ENCODE measurements at places on chromosomes 2 and 18. TPM values are rescaled to one million over a fixed set of nuclear protein-coding genes. Genes with fewer than 3 reads are reported as not detected.

The CDK15 gene
- not detected for total RNA-seq

The OTX1 gene
- not detected for total RNA-seq

The PCBP1 gene
- 518 TPM for total RNA-seq

The CTAGE1 gene
- total RNA-seq: not detected

The CASP8 gene
- total RNA-seq: 62.7 TPM

The COLEC11 gene
- total RNA-seq: not detected

The NEURL3 gene
- total RNA-seq: not detected

The CACNB4 gene
- total RNA-seq: 0.47 TPM

The STARD6 gene
- not detected for total RNA-seq

The RPRM gene
- total RNA-seq: 0.24 TPM

- H3K36me3 ChIP-seq: no peaks in the 10 kb centered on the region
- H3K4me3 ChIP-seq: no peak overlapping the region
- no peak for DNase-seq
Observed at GRCh38 chr2:158806941-158807340, 11.8 kb downstream of the DAPL1 start.

GRCh38 chr2:160200921-160201320 is 849 bp upstream of the ITGB6 start:
- no peak for DNase-seq
- no peaks in the 10 kb centered on the region for H3K36me3 ChIP-seq
- H3K4me3 ChIP-seq: no peak overlapping the region
- no peaks in the 10 kb centered on the region for H3K4me1 ChIP-seq

- no peaks in the 10 kb centered on the region for H3K4me1 ChIP-seq
- DNase-seq: no peak
- H3K27me3 ChIP-seq: no peaks in the 10 kb centered on the region
- no peak overlapping the region for H3K4me3 ChIP-seq
- H3K36me3 ChIP-seq: no peaks in the 10 kb centered on the region
Observed at GRCh38 chr2:49261781-49262180, 107.5 kb upstream of the FSHR start.

DNA sequence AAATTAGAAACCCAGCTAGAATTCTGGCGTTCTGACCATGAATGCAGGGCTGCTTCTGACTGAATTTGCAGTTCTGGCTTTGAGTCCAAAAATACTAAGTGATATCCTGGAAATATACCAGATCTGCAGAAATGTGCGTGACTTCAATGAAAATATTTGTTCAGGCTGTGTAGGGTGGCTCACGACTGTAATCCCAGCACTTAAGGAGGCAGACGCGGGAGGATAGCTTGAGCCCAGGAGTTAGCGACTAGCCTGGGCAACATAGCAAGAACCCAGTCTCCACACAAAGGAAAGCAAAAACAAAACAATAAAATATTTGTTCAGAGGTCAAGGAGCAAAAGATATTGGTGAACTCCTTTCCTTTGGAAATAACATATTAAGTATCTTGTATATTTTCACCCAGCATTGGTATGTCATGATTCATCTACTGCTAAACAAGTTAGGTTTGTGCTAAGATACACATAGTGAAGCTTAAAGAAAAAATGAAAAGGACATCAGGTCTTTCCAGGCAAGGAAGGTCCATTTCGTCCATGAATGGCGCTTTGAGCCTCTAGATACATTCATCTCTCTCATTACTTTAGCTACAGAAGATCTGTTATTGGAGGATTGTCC is 239.2 kb downstream of the CMPK2 start:
- H3K4me1 ChIP-seq: no peaks in the 10 kb centered on the region
- H3K27ac ChIP-seq: no peak overlapping the region
- H3K4me3 ChIP-seq: no peak overlapping the region
- DNase-seq: no peak

- H3K27ac ChIP-seq: no peak overlapping the region
- H3K27me3 ChIP-seq: peaks cover 7% of the 10 kb centered on the region
- no peak for DNase-seq
- no peaks in the 10 kb centered on the region for H3K36me3 ChIP-seq
- no peak overlapping the region for H3K4me3 ChIP-seq
Observed at GRCh38 chr2:242075168-242075567, 205.6 kb downstream of the RTP5 start.

DNA sequence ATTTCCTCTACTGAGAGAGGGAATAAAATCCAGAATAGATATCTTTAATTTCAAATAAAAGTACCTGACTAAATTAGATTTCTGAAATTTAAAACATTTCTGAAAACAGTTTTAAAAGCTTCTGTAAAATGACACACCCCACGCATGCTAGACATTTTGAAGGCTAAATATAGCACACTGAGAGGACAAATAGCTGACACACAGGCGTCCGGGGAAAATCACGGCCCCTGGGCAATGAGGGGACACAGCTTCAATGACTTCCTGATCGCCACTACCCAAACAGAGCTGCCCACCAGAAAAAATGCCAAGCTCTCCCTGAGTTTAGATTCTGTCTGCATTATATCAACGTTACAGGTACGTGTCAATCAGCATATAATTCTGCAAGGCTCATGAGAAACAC is 10.9 kb downstream of the TBC1D8 start:
- no peak overlapping the region for H3K4me3 ChIP-seq
- no peaks in the 10 kb centered on the region for H3K36me3 ChIP-seq
- H3K27me3 ChIP-seq: peaks cover 10% of the 10 kb centered on the region

- no peaks in the 10 kb centered on the region for H3K4me1 ChIP-seq
- H3K36me3 ChIP-seq: no peaks in the 10 kb centered on the region
- no peak overlapping the region for H3K27ac ChIP-seq
- no peak overlapping the region for H3K4me3 ChIP-seq
- no peak for DNase-seq
- H3K27me3 ChIP-seq: peaks cover 16% of the 10 kb centered on the region
Observed at GRCh38 chr2:29367986-29368658, 252.9 kb downstream of the CLIP4 start.

DNA sequence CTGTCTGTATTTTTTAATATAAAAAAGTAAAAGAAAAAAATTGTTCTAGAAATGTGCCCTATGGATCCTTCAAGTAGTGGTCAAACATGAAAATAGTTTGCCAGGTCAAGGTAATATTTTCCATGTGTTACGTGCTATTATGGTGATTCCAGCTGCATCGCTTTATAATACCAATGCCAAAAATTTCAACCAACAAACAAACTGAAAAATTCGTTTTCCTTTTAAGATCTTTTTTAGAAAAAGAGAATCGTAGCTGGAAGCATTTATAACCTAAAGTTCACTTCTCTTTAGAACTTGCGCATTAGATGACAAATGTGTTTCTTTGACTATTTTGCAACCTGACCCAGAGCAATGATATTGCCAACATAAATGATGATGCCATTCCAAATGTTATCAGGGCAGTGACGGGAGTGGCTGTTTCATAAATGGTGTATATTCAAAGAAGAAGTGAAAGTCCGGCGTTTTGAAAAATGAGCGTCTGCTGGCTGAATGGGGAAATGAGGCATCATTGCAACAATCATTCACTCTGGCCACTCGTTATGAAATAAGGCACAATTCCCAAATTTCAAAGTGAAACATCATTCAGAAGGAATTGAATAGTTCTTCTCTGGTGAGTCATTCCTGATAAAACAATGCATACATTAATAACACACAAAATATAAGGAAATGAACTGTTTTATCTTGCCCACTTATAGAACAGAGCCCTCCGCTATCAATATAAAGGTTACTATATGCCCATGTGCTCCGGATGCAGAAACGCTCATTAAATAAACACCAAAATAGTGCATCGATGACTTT is 297.4 kb downstream of the TGIF1 start:
- no peak overlapping the region for H3K4me3 ChIP-seq
- H3K36me3 ChIP-seq: no peaks in the 10 kb centered on the region
- no peak for DNase-seq
- no peaks in the 10 kb centered on the region for H3K27me3 ChIP-seq
- H3K4me1 ChIP-seq: no peaks in the 10 kb centered on the region
- H3K27ac ChIP-seq: no peak overlapping the region

- DNase-seq: no peak
- H3K27me3 ChIP-seq: no peaks in the 10 kb centered on the region
- H3K27ac ChIP-seq: no peak overlapping the region
- no peaks in the 10 kb centered on the region for H3K36me3 ChIP-seq
- no peak overlapping the region for H3K4me3 ChIP-seq
Observed at GRCh38 chr2:85953476-85953875, 64.7 kb upstream of the ST3GAL5 start.

DNA sequence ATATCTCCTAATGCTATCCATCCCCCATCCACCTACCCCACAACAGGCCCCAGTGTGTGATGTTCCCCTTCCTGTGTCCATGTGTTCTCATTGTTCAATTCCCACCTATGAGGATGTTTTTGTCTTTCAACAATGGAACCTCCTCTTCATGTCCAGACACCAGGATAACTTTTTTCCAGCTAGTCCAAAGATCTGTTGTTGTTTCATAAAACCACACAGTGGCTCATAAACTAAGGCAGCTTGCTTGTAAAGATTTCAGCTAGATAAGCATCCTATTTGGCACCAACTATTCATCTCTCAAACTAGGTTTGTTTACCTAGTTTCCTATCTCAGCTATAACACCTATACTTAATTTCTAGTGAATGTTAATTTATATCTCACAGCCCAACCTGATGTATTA is 937.7 kb downstream of the TRIB2 start:
- DNase-seq: no peak
- no peak overlapping the region for H3K27ac ChIP-seq
- no peaks in the 10 kb centered on the region for H3K36me3 ChIP-seq
- H3K4me3 ChIP-seq: no peak overlapping the region
- no peaks in the 10 kb centered on the region for H3K27me3 ChIP-seq

DNA sequence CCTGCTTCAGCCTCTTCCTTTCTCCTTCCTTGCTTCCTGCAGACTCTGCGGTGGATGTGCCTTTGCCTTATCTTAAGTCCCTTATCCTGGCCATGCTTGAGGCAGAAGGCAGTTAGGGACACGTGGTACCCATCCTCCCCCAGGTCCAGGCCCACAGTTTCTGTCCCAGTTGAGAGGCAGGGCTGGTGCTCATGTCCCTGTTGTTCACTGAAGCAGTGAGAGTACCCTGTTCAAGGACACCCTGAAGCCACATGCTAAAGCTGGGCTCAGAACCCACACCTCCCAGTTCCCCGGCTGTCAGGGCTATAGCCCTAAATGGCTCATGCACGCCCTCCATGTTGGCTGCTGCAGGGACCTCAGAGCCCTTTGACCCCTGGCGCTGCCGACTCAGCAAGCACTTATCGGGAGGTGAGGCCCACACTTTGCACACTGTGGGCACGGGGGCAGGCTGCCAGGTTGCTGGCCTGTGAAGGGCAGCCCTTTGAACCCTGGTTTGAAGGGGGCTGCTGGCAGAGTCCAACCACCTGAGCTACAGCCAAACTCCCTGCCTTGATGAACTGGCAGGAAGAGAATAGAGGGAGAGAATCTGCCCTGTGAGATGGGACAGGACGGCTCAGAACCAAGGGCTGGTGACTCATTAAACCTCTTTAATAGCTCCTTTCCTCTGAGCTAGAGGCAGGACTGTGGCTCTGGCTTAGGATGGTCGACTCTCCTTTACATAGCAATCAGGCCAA is 6.3 kb downstream of the KHK start:
- H3K36me3 ChIP-seq: no peaks in the 10 kb centered on the region
- no peak for DNase-seq
- peaks cover 30% of the 10 kb centered on the region for H3K4me1 ChIP-seq
- no peaks in the 10 kb centered on the region for H3K27me3 ChIP-seq

GRCh38 chr18:21672521-21673267 is 31.9 kb downstream of the ABHD3 start:
- no peaks in the 10 kb centered on the region for H3K27me3 ChIP-seq
- H3K36me3 ChIP-seq: peaks cover 12% of the 10 kb centered on the region
- H3K27ac ChIP-seq: no peak overlapping the region
- H3K4me1 ChIP-seq: peaks cover 2% of the 10 kb centered on the region
- no peak for DNase-seq

- H3K4me1 ChIP-seq: peaks cover 20% of the 10 kb centered on the region
- H3K36me3 ChIP-seq: no peaks in the 10 kb centered on the region
- DNase-seq: peak; percentile 74
- no peaks in the 10 kb centered on the region for H3K27me3 ChIP-seq
Observed at GRCh38 chr2:25362434-25363145, 20.9 kb upstream of the DNMT3A start.

DNA sequence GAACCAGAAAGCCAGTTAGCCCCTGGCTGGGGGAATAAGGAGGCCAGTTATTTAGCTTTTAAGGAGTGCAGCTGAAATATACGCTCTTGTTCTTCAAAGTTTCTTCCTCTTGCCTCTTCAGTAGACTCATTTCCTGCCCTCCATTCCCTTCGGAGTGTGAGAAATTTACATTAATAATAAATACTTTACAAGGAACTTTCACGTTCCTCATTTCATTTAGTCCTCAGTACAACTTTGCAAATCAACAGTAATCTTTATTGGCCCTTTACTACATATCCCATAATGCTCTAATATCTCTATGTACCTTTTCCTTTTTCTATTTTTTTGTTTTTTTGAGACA is 15.6 kb downstream of the PLCD4 start:
- H3K36me3 ChIP-seq: no peaks in the 10 kb centered on the region
- no peaks in the 10 kb centered on the region for H3K27me3 ChIP-seq
- no peak overlapping the region for H3K4me3 ChIP-seq
- H3K27ac ChIP-seq: no peak overlapping the region

- peaks cover 4% of the 10 kb centered on the region for H3K36me3 ChIP-seq
- H3K4me1 ChIP-seq: peaks cover 28% of the 10 kb centered on the region
- no peaks in the 10 kb centered on the region for H3K27me3 ChIP-seq
- H3K4me3 ChIP-seq: no peak overlapping the region
- DNase-seq: no peak
Observed at GRCh38 chr2:230693411-230693810, 19.2 kb upstream of the CAB39 start.

DNA sequence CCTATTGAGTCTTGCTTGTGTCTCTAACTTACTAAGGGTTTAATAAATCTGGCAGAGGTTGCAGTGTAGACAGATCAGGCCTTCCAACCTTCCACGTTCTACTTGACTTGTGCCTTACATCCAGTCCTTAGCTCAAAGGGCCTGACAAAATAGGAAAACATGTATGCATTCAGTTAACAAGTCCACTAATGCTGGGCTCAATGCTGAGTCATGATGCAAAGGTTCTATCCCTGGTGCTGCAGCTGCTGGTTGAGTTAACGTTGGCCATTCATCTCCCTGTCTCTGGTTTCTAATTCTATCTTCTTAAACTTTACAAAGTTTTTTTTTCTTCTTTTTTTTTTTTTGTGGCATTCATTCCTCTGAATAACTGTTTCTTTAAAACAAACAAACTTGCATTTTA is 46.3 kb upstream of the ITGB6 start:
- H3K36me3 ChIP-seq: no peaks in the 10 kb centered on the region
- no peak for DNase-seq
- no peak overlapping the region for H3K4me3 ChIP-seq
- H3K4me1 ChIP-seq: no peaks in the 10 kb centered on the region
- no peak overlapping the region for H3K27ac ChIP-seq

Measured in activated CD8-positive, alpha-beta T cell treated with anti-CD3 and anti-CD28 coated beads, Interleukin-2, amount 10 ng/mL, durations not matched to agents 7 days and 5 days (primary cell).